ENCODE measurements at places on chromosomes 6 and 20. TPM values are rescaled to one million over a fixed set of nuclear protein-coding genes. Genes with fewer than 3 reads are reported as not detected.

- H3K27ac ChIP-seq: no peak overlapping the region
- no peak for DNase-seq
- H3K36me3 ChIP-seq: no peaks in the 10 kb centered on the region
- no peaks in the 10 kb centered on the region for H3K27me3 ChIP-seq
Observed at GRCh38 chr20:46131396-46131795, 13.3 kb downstream of the CD40 start.

GRCh38 chr6:151993364-151993763 is 185.9 kb downstream of the ESR1 start:
- H3K27ac ChIP-seq: no peak overlapping the region
- no peak for DNase-seq
- H3K4me3 ChIP-seq: no peak overlapping the region
- peaks cover 19% of the 10 kb centered on the region for H3K4me1 ChIP-seq

DNA sequence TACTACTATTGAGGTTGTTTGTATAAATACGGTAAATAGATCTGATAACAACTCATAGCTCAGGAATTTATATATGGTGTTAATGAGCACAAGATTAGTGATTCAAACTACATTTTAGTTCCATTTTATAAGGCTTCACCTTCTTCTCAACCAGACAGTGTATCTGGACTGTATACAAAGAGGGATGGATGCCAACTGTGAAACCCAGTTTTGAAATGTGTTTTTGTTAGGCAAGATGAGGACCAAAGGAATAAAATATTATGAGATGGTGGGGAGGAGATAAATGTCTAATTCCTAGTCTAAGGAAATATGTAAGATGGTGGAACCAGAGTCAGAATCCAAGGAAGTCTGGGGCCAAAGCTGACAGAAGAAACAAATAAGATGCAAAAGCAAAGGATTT is 329.0 kb downstream of the GRIK2 start:
- no peak overlapping the region for H3K27ac ChIP-seq
- no peaks in the 10 kb centered on the region for H3K4me1 ChIP-seq
- no peaks in the 10 kb centered on the region for H3K36me3 ChIP-seq
- H3K27me3 ChIP-seq: no peaks in the 10 kb centered on the region
- H3K4me3 ChIP-seq: no peak overlapping the region
- no peak for DNase-seq

The ANKEF1 gene
- total RNA-seq: 4.2 TPM

DNA sequence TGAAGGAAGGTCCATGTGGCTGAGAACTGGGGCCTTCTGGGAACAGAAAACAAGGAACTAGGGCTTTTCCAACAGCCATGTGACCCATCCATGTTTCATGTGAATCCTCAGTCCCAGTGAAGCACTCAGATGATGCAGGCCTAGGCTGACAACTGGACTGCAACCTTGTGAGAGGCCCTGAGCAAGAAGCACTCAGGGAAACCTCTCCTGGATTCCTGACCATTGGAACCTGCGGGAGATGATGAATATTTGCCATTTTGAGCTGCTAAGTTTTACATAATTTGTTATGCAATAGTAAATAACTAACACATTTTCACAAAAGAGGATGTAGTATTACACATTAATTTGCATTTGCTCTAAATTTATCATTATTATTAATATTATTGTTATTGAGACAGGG is 38.4 kb upstream of the HLA-G start:
- no peaks in the 10 kb centered on the region for H3K36me3 ChIP-seq
- DNase-seq: peak; percentile 55
- no peak overlapping the region for H3K27ac ChIP-seq

- no peaks in the 10 kb centered on the region for H3K27me3 ChIP-seq
- no peak overlapping the region for H3K27ac ChIP-seq
Observed at GRCh38 chr20:52160621-52161204, 30.9 kb downstream of the ZFP64 start.

The ANKRD66 gene
- not detected for total RNA-seq

DNA sequence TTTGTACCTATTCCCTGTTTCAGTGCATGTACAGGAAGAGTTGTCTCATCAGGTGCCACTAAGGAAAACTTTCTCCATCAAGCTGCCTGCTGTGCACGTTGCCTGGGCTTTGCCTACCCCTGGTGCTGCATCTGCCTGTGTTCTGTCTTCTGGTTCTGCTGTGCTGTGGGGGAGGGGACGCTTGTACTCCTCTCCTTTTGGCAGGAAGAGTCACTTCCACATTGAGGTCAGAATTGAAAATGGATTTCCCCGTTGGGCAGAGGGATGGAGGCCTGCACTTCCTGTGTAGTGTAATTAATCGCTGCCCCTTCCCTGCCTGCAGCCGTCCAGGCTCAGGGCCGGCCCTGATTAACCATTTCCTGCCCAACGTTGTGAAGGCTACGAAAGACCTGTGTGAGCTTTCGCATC is 153.3 kb downstream of the SCML4 start:
- H3K4me1 ChIP-seq: peaks cover 18% of the 10 kb centered on the region
- H3K4me3 ChIP-seq: no peak overlapping the region
- DNase-seq: no peak

The DCDC2 gene
- not detected for total RNA-seq

The CD93 gene
- total RNA-seq: 45.4 TPM

The SSTR4 gene
- not detected for total RNA-seq

DNA sequence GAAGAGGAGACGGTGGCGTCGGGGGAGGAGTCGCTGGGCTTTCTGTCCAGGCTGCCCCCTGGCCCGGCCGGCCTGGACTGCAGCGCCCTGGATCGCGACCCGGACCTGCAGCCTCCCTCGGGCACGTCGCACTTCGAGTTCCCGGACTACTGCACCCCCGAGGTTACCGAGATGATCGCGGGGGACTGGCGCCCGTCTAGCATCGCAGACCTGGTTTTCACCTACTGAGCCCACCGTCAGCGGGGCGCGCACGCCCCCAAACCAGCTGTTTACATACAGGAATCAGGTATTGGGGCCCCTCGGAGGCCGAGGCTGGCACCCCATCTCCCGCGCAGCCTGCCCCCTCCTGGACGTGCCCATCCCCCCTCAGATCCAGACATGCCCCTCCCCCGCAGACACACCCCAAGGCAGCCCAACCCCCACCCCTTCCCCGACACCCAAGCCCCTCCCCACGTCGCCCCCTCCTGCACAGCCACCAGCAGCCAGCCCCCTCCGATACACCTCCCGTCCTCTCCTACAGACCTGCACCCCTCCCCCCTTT is 1.4 kb downstream of the SOX12 start:
- peaks cover 61% of the 10 kb centered on the region for H3K4me1 ChIP-seq
- no peak for DNase-seq
- no peaks in the 10 kb centered on the region for H3K36me3 ChIP-seq
- H3K27me3 ChIP-seq: no peaks in the 10 kb centered on the region

DNA sequence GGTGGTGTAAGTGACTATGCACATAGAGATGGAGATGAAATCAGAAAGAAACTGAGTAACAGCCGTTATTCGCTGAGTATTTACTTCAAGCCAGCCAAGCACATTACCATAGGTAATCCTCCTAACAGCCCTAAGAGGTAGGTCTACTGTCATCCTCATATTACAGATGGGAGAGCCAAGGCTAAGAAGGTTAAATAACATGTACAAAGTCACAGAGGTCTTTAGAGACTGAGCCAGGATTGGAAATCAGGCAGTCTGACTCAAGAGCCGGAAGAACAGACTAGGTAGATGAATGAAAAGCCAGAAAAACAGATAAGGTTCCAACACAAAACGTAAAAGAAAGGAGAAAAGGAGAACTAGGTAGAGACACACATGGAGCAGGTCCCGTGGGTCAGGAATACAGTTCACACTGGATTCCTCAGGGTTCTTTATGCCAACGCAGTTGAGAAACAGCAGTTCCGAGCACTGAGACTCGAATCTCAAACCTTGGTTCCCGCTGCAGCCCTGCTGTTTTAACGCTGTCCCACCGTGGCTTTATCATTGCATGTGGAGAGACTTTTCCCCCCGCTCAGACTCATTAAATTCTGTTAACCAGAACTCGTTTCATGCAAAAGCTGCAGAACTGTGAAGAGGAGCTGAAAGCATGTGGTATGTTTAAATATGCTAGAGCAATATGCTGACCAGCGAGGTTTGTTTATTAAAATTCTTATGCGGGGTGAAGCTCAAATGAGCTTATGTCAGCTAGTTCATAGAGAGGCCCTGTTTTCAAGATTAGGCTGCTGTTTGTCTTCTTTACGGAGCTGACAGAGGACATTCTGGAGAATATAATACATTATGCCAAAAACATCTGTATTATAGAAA is 537.9 kb downstream of the CD83 start:
- H3K4me3 ChIP-seq: no peak overlapping the region
- no peak for DNase-seq
- H3K36me3 ChIP-seq: no peaks in the 10 kb centered on the region
- no peaks in the 10 kb centered on the region for H3K4me1 ChIP-seq
- H3K27ac ChIP-seq: no peak overlapping the region

- no peak overlapping the region for H3K27ac ChIP-seq
- no peaks in the 10 kb centered on the region for H3K27me3 ChIP-seq
- no peak overlapping the region for H3K4me3 ChIP-seq
Observed at GRCh38 chr6:14333556-14334305, 216.2 kb downstream of the CD83 start.

The RBBP8NL gene
- total RNA-seq: 1.7 TPM

- no peaks in the 10 kb centered on the region for H3K36me3 ChIP-seq
- H3K27ac ChIP-seq: no peak overlapping the region
- no peaks in the 10 kb centered on the region for H3K27me3 ChIP-seq
- H3K4me3 ChIP-seq: no peak overlapping the region
Observed at GRCh38 chr6:105431226-105431625, 28.3 kb upstream of the PREP start.

DNA sequence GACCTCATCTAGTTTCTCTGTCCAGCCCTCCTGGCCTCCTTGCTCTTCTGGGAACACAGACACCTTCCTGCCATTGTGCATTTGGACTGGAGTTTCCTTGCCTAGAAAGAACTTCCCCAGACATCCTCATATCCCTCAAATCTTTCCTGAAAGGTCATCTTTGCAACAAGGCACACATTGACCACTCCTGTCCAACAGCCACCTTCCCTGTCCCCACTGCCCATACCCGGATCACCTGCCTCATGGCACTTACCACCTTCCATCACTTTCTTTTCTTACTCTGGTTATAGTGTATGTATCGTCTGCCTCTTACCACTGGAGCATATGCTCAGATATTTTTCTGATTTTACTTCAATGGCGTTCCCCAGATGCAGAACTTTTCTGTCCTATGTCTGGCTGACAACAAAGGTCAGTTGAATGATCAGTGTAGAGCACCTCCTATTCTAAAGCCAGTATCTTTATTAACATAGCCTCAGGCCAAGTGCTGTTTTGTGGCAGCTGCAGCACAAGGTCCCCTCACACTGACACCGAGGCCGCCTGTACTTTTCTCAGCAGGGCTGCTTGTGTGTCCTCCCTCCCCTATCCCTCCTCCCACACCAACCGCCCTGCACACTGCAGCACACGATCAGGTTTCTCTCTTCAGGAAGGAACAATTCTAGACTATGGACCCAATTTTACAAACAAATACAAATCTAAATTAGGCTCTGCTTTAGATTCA is 4.1 kb downstream of the HLA-C start:
- H3K36me3 ChIP-seq: no peaks in the 10 kb centered on the region
- no peak overlapping the region for H3K27ac ChIP-seq
- no peaks in the 10 kb centered on the region for H3K4me1 ChIP-seq
- no peak for DNase-seq
